ENCODE measurements at places on chromosomes 1 and 21.

GRCh38 chr1:30310966-30311742 lies 412.2 kb downstream of the MATN1 start:
- no peak for DNase-seq

- no peak for DNase-seq
These were observed 35.3 kb downstream of the RGS8 start for GRCh38 chr1:182649041-182649440.

DNA sequence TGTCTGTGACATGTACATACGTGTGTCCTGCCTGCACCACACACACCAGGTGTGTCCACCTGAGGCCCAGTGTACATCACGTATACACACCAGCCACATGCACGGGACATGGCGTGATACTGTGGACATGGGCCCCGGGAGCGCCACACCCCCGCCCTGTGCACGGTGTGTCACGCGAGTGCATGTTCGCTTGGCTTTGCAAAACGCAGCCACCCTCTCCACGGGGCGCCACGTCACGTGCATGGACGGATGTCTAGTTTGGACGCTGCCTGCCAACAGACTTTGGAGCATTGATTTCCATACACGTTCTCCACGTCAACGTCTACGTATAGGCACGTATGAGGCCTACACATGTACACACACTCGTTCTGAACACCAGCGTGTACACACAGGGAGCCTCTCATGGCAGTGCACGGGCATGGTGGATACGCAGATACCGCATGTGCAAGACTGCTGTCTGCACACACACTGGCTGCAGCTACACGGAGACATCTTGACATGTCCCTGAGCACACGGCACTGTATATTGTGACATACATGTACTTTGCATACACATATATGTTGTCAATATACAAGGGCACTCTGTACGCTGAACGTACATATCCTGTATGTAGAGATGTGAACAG lies 2.7 kb downstream of the TMEM240 start:
- no peak for DNase-seq

DNA sequence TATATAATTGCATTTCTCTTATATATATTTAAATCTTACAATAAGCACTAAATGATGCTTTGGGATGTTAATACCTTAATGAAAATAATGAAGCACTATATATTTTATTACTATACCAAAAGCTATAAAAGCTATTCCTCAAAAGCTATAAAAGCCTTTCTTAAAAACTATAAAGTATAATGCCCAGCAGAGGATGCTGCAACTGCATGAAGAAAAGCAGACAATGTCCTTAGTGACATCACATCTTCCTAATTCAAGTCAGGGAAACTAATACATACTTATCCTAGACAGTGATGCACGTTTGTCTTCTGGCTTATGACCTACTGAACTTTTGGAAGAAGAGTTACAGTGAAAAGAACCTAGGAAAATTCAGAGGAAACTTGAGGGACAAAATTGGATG lies 13.6 kb upstream of the C1orf185 start:
- no peak for DNase-seq

DNA sequence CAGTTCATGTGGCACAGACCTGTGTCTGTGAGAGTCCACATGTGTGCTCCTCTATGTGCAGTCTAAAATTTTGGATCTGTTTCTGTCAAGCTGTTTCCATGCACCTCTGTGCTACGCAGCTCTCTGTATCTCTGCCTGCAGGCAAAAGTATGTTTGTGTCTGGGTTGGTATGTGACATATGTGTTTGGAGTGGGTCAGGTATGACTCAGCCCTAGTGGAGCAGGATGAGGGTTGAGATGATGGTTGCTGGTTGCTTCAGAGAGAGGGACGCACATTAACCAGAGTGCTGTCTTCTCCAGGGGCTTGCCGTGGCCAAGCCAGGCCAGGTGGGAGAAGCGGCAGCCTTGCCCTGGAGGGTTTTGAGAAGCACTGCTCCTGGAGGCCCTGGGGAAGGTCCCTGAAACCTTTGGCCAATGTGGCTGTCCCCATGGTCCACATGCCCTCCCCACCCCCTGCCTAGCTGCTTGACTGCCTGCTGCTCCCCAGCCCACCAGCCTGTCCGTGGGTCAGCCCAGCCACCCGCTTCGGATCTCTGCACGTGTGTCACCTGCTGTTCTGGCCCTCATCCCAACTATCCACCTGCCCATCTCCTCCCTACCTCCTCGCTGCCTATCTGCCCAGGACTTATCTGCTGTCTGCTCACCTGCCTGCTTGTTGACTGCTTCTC lies 4.1 kb upstream of the EVA1B start:
- no peak for DNase-seq

- no peak for DNase-seq
These were observed 582 bp downstream of the ORC1 start for GRCh38 chr1:52403566-52404115.

- no peak for DNase-seq
These were observed 88.6 kb upstream of the GNG12 start for GRCh38 chr1:67921725-67922489.

DNA sequence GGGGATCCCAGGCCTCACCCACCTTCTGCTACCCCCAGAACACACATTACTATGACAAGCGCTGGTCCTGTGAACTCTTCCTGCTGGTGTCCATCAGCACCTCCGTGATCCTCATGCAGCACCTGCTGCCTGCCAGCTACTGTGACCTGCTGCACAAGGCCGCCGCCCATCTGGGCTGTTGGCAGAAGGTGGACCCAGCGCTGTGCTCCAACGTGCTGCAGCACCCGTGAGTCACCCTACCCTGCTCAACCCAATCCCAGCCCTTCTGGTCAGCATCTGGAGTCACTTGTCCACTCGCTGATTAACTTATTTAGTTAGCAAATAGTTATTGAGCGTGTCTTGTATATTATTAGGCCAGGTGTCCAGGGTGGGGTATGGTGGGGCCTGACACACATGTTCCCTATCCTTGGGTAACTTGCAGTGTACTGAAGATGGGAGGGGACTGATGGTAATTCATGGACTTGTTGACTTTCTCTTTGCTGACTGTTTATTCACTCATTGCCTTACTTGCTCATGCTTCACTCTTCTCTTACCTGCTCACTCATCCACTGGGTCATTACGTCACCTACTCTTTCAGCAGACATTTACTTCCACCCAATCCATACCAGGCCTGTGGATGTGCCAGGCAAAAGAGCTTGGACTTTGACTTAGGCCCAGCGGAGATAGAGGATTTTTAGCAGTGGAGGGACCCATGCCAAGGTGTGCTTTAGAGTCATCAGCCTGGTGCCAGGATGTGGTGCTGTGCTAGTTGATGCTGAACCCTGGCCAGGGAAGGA lies 12.9 kb upstream of the KPNA6 start:
- no peak for DNase-seq

- DNase-seq, result peak; percentile 58
These were observed 11.6 kb upstream of the LMNA start for GRCh38 chr1:156102633-156103511.

DNA sequence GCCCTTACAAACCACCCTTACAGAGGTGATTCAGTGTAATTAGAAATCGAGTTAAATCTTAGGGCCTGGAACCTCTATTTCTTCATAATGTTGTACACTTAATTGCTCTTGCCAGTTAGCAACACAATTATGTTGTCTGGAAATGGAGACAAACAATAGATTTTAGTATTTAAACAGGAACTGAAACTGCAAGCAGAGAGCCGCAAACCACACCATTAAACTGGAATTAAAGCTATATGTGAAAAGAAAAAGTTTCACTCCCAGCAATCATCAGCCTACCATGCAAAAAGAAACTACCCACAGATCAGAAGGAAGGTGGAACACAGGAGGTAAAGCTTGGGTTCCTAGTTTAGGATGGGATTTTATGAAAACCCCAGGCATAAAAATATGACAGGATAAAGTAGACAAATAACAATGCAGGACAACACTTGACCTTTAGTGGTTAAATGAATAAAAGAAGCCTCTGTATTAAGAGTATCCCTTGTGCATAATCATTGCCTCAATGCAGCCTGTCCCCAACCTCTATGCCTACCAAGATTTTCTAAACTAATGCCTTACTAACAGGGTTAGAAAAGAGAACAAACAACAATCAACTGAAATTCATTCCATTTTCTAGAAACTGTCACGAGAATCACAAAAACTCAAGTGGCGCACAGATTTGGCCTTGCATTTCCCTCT lies 304.3 kb upstream of the ESRRG start:
- DNase-seq, result no peak

- no peak for DNase-seq
These were observed 4.5 kb downstream of the EPHA2 start for GRCh38 chr1:16151196-16151994.

DNA sequence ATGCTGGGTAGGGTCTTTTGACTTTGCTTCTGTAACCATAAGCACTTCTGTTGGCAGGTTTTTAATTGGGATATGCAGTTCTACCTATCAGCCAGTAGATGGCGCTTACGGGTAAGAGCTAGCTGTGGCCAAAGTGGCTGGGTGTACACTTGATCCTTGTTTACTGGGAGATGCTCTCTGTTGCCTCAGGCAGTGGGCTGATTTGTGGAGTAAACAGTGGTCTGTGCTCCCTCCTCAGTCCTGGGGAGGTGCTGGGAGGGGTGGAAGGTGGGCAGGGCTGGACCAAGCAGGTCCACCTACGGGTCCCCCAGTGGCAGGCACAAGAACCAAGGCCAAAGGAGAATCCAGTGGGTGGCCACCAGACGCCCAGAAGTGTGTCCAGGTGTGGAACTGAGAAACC lies 43.4 kb downstream of the RALGPS2 start:
- DNase-seq, result no peak
